ENCODE measurements at places on chromosomes 7 and 10.

- H3K36me3 ChIP-seq, result peaks cover 26% of the 10 kb centered on the region
- H3K27ac ChIP-seq, result no peak overlapping the region
- H3K4me3 ChIP-seq, result no peak overlapping the region
- no peak for DNase-seq
- H3K4me1 ChIP-seq, result peaks cover 32% of the 10 kb centered on the region
- peaks cover 13% of the 10 kb centered on the region for H3K27me3 ChIP-seq
These were observed 202.9 kb downstream of the PTPRN2 start for GRCh38 chr7:158384746-158385145.

- no peak within 1 kb of the TSS for H3K27ac ChIP-seq
- peaks cover 33% of the 10 kb centered on the region for H3K36me3 ChIP-seq
- peak within 1 kb of the TSS; percentile 82 for H3K4me3 ChIP-seq
- peaks cover 9% of the 10 kb centered on the region for H3K4me1 ChIP-seq
- DNase-seq, result peak; percentile 78
These were observed at the start of gene ZNF485 for GRCh38 chr10:43606323-43607198. TSS of gene ZNF485 (plus strand) at chr10:43606438. CDS start at chr10:43607051, 613 bp downstream.

DNA sequence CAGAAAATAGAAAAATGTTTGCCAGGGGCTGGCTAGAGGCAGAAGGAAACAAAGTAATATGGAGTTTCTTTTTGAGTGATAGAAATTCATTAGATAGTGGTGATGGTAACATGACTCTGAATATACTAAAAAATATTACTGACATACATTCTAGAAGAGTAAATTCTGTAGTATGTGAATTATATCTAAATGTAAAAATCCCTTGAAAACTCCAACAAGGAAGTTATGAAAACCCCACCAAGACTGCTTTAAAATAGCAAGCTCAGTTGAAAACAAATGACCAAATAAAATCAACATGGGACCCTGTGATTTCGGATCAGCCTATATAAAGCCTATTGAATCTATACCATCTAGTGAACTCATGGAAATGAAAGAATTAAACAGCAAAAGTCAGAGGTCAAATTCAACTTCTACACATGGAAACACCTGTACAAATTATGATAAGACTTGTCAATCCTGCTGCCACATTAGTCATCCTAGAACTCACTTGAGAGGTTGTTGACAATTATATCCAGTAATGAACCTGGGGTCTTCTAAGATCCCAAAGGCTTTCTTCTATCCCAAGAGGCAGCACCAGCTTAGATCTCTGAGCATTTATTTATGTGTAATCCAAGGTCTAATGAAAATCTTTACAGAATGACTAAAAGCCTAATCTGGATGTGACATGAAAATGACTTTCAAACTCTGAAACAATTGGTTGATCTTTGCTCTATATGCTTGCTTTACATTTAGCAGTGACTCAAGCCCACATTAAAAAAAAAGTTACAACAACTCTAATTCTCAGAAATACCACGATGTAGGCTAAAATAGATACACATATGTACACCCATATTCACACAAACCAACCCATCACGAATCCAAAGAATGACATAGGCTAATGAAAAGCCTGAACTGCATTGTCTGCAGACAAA is 59.3 kb downstream of the OSBPL3 start:
- H3K36me3 ChIP-seq, result no peaks in the 10 kb centered on the region
- H3K4me3 ChIP-seq, result no peak overlapping the region
- no peak overlapping the region for H3K27ac ChIP-seq
- H3K27me3 ChIP-seq, result no peaks in the 10 kb centered on the region

GRCh38 chr7:1678081-1678543 is 8.0 kb downstream of the ELFN1 start:
- no peak for DNase-seq
- H3K4me3 ChIP-seq, result no peak overlapping the region
- peaks cover 7% of the 10 kb centered on the region for H3K4me1 ChIP-seq
- peaks cover 6% of the 10 kb centered on the region for H3K36me3 ChIP-seq
- no peak overlapping the region for H3K27ac ChIP-seq
- H3K27me3 ChIP-seq, result peaks cover 1% of the 10 kb centered on the region

GRCh38 chr10:49348593-49348992 is 47.3 kb downstream of the DRGX start:
- no peaks in the 10 kb centered on the region for H3K27me3 ChIP-seq
- H3K4me1 ChIP-seq, result peaks cover 2% of the 10 kb centered on the region
- no peak overlapping the region for H3K27ac ChIP-seq
- H3K36me3 ChIP-seq, result no peaks in the 10 kb centered on the region
- H3K4me3 ChIP-seq, result no peak overlapping the region

DNA sequence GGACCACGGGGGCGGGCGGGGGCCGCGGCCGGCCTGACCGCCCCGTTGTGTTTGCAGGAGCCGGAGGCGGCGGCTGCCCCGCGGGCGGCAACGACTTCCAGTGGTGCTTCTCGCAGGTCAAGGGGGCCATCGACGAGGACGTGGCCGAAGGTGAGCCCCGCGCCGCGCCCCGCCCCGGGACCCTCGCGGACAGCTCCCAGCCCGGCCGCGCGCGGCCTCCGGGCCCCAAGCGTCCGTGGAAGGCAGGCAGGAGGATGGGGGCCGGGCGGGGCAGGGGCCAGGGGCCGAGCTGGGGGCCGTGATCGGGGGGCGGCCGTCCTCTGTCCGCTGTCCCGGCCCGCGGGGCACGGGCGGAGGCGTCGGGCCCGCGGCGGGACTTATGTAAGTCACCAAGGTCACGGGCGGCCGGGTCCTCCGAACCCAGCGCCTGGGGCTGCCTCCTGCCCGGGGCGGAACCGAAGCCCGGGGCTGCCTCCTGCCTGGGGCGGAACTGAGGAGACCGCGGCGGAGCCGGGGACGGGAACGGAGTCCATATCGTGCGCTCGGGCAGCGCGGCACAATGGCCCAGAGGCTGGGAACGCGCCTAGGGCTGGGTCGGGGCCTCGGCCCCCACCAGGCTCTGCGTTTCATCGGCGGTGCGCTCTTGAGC is 497 bp downstream of the PPP2R2D start:
- peaks cover 37% of the 10 kb centered on the region for H3K4me1 ChIP-seq
- H3K36me3 ChIP-seq, result peaks cover 14% of the 10 kb centered on the region
- no peak overlapping the region for H3K27ac ChIP-seq
- peak; percentile 59 for DNase-seq

DNA sequence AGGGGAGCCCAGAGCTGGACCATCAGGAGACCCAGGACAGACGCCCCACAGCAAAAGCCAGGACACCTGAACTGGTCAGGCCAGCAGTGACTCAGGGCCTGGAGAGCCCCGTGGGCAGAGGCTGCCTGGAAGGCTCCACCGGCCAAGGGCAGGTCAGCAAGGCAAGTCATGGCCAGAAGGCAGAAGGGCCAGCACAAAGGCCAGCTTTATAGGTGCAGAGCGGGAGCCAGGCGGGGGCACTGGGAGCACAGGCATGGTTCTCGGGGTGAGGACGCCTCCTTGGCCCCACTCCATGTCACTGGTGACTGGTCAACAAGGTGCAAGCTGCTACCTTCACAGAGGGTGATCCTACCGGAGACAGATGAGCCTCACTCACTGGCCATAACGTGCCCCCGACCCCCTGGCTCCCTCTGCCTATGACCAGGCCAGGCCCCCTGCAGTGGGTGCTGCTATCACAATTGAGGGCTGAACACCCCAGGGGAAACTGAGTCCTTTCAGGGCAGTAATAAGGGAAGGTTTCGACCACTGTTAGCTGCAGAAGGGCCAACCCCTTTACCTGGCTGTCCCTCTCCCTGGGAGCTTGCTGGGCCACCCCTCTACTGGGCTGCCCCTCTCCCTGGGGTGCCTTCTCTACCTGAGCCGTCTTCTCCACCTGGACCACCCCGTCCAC is 317.4 kb downstream of the PTPRN2 start:
- peaks cover 17% of the 10 kb centered on the region for H3K36me3 ChIP-seq
- DNase-seq, result peak; percentile 3
- no peak overlapping the region for H3K4me3 ChIP-seq
- no peak overlapping the region for H3K27ac ChIP-seq
- peaks cover 7% of the 10 kb centered on the region for H3K4me1 ChIP-seq

DNA sequence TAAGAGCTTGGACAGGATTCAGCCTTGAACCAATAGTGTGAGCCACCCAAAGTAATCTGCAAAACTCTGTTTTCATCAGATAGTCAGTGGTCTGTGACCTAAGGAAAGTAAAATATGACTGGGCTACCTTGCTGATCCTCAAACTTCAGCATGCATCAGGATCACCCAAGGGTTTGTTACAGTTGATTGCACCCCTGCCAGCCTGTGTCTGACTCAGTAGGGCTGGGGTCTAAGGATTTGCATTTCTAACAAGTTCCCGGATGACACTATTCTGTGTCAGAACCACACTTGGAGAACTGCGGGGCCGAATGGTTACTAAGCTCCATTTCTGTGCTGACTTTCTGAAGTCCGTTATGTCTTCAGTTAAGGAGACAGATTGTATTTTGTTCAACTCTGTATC is 40.6 kb upstream of the TSPAN13 start:
- no peaks in the 10 kb centered on the region for H3K27me3 ChIP-seq
- H3K36me3 ChIP-seq, result no peaks in the 10 kb centered on the region
- H3K27ac ChIP-seq, result no peak overlapping the region
- H3K4me3 ChIP-seq, result no peak overlapping the region

DNA sequence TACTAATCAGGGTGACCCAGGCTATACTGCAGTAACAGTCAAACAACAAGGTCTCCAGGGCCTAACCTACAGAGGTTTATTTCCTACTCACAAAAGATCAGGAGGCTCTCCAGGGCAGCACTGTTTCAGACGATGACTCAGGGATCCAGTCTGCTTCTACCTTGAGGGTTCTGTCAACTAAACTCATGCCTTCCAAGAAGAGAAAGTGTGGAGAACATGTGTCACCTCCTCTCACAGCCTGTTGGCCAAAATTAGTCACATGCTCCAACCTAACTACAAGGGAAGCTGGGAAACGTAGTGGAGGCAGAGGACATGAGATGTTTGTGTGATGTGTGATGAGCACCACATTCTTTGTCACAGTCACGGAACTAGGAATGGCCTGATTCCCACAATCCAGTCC is 14.7 kb upstream of the INA start:
- H3K4me3 ChIP-seq, result no peak overlapping the region
- peaks cover 22% of the 10 kb centered on the region for H3K36me3 ChIP-seq
- H3K4me1 ChIP-seq, result no peaks in the 10 kb centered on the region

DNA sequence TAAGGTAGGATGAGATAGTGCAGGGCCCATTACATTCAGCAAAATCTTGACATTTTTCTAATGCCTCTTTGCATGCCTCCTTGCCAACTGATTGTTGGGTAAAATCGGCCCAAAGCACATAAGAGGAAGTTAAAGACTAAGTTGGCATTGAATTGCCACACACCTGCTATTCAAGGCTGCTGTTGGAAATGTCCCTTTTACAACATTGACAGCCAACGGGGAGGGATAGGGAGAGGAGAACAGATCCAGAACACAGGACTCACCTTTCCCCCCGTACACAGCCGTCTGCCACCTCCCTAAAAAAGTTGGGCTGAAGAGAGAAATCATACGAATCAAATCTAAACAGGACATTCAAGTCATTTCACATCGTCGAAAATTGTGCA is 695 bp downstream of the FAM237B start:
- DNase-seq, result no peak
- no peak overlapping the region for H3K27ac ChIP-seq
- peak overlapping the region; percentile 69 for H3K4me3 ChIP-seq
- no peaks in the 10 kb centered on the region for H3K36me3 ChIP-seq
- peaks cover 61% of the 10 kb centered on the region for H3K27me3 ChIP-seq

GRCh38 chr7:69898189-69898588 is 299.9 kb downstream of the AUTS2 start:
- H3K36me3 ChIP-seq, result no peaks in the 10 kb centered on the region
- no peaks in the 10 kb centered on the region for H3K27me3 ChIP-seq
- H3K4me1 ChIP-seq, result peaks cover 7% of the 10 kb centered on the region
- H3K4me3 ChIP-seq, result no peak overlapping the region

DNA sequence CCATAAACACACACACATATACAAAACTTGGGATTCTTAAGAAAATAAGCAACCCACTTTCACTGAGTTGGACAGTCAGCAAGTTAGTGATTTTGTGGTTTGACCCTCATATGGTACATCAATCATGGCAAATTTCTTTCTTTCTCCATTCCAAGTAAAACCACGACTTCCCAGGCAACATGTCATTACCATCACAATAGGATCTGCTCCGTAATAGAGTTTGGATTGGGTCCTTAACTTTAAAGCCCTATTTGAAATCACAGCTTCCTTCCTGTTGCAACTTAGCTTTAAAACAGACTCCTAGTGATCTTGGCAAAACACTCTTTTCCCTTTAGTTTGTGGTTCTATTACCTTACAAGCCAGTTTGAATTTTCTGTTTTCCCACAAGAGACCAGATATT is 483.6 kb downstream of the INHBA start:
- no peak for DNase-seq
- peaks cover 8% of the 10 kb centered on the region for H3K4me1 ChIP-seq
- no peak overlapping the region for H3K4me3 ChIP-seq
- no peak overlapping the region for H3K27ac ChIP-seq
- no peaks in the 10 kb centered on the region for H3K36me3 ChIP-seq
